Neuronal stem cell (in vitro differentiated cells): ENCODE measurements at places on chromosomes 1 and 21.
A peak's percentile ranks its signal among the peaks of the same experiment; 100 is the strongest.

DNA sequence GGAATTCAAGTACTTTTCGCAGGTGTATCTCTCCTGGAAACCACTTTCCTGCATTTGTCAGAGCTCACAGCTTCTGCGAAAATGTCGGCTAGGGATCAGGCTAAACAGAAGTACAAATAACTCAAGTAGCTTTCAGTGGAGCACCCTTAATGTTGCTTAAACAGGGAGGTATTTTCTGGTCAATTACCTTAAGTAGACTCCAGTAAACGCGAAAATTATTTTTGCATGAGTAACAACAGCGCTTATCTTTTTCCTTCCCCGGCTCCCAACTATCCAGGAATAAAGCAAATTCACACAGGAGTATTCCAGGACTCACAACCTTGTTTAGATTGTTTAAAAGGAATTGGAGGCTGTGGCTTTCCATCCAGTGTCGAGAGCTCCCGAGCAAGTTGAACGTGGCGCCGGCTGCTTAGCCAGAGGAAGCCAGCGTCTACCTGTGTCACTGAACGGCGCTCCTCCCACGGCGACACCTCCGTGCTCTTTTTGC lies 7.3 kb upstream of the SIM2 start:
- no peak overlapping the region for H3K27ac ChIP-seq
- no peaks in the 10 kb centered on the region for H3K4me1 ChIP-seq
- DNase-seq, result no peak
- peaks cover 39% of the 10 kb centered on the region for H3K27me3 ChIP-seq

GRCh38 chr1:119631433-119632102 lies 16.5 kb downstream of the ZNF697 start:
- no peaks in the 10 kb centered on the region for H3K4me1 ChIP-seq
- no peak for DNase-seq
- peak overlapping the region; percentile 36 for H3K4me3 ChIP-seq
- H3K36me3 ChIP-seq, result no peaks in the 10 kb centered on the region

DNA sequence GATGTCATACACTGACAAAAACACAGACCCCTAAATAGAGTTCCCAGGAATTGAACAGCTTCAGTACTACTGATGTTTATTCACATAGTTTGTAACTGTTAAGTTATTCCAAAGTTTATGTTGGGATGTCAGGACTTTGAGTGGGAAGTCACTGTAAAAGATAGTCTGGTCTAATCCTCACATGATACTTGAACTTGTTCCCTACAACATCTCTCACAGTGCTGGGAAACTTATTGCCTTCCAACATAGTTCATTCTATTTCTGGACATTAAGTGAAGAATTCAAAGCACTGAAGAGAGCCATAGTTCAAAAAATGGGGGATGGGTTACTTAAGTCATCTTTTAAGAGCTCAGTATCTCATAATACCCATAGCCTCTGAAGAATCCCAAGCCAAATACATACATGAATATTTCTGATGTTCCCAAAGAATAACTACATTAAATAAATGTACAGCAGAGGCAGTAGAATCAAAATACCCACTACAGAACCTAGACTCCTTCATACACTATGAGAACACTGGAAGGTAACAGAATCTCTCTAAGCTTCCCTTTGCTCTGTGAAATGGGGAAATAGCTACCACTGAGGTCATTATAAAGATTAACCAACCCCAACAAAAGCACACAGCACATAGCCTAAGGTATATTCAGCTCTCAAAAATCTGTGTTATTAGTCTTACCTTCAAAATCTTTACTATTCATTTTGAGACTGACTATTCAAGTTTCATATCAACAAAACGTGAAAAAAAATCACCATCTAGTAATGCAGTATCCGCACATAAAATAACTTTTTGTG lies 81.4 kb downstream of the ESRRG start:
- H3K27ac ChIP-seq, result no peak overlapping the region
- H3K4me3 ChIP-seq, result no peak overlapping the region
- H3K27me3 ChIP-seq, result no peaks in the 10 kb centered on the region
- H3K4me1 ChIP-seq, result no peaks in the 10 kb centered on the region
- DNase-seq, result no peak
- no peaks in the 10 kb centered on the region for H3K36me3 ChIP-seq

DNA sequence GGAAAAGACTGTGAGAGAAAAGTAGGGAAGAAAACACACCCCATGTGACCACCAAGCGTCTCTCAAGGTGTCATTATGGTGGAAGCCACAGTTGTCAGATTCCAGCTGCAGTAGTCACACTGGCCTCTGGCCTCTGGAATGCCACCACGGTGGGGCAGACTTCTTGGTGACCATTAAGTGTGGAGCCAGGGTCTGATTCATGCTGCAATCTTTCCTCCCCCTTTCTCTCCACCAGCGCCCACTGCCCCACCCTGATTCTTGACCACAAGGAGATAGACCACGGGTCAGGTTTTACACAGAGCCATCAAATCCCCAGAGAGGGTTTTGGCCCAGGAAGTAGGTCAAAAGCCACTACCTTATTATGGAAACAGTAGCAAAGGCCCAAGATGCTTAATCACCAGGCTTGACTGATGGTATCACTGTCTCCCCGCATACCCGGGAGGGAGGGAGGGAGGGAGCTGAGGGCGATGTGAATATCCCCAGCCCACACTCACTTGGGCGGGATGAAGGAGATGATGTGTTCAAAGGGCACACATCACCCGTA lies 52.7 kb upstream of the GRHL3 start:
- H3K36me3 ChIP-seq, result no peaks in the 10 kb centered on the region
- no peak overlapping the region for H3K4me3 ChIP-seq
- no peak for DNase-seq
- H3K27me3 ChIP-seq, result no peaks in the 10 kb centered on the region
- H3K27ac ChIP-seq, result no peak overlapping the region
- no peaks in the 10 kb centered on the region for H3K4me1 ChIP-seq

GRCh38 chr1:173329726-173330125 lies 122.6 kb upstream of the TNFSF4 start:
- H3K27me3 ChIP-seq, result no peaks in the 10 kb centered on the region
- no peaks in the 10 kb centered on the region for H3K4me1 ChIP-seq
- no peak for DNase-seq
- H3K36me3 ChIP-seq, result no peaks in the 10 kb centered on the region
- H3K4me3 ChIP-seq, result no peak overlapping the region
- no peak overlapping the region for H3K27ac ChIP-seq

GRCh38 chr1:81144240-81144825 lies 656.4 kb upstream of the ADGRL2 start:
- no peak overlapping the region for H3K27ac ChIP-seq
- H3K4me1 ChIP-seq, result peaks cover 6% of the 10 kb centered on the region
- no peak overlapping the region for H3K4me3 ChIP-seq
- DNase-seq, result peak; percentile 44

GRCh38 chr1:58813361-58813760 lies 29.5 kb upstream of the JUN start:
- peaks cover 4% of the 10 kb centered on the region for H3K4me1 ChIP-seq
- H3K27me3 ChIP-seq, result peaks cover 5% of the 10 kb centered on the region
- H3K36me3 ChIP-seq, result no peaks in the 10 kb centered on the region
- H3K27ac ChIP-seq, result no peak overlapping the region
- no peak overlapping the region for H3K4me3 ChIP-seq

GRCh38 chr1:16204634-16205333 lies 7.7 kb downstream of the ARHGEF19 start:
- no peak overlapping the region for H3K4me3 ChIP-seq
- peaks cover 10% of the 10 kb centered on the region for H3K4me1 ChIP-seq
- no peak for DNase-seq

DNA sequence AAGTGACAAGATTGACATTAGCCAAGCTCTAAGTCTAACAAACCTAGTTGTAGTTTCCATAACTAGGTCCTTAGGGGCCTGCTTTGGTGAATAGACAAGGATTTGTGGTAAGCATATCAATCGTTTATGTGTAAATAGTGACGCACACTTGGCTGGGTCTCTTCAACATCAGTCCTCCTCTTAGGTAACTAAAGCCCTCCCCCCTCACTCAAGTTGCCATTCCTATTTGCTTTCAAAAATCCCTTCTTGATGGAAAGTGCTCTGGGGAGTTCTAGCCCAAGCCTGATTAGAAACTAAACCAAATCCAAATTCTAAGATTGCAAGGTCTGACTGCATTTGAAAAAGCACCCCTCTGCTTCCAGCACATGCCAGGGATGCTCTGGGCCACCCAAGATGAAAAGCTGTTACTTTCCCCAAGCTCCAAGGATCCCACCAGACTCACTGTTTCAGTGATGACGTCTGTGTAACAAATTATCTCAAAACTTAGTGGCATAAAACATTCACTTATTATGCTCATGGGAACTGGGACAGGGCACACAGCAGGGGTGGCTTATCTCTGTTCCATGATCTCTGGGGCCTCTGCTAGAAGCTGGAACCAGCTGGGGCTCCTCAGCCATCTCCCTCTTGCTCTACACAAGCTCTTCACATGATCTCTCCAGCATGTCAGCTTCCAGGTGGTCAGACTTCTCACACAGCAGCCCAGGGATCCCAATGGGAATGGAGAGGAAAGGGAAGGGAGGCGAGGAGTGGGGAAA lies 74.1 kb downstream of the RRAGC start:
- H3K27ac ChIP-seq, result no peak overlapping the region
- H3K27me3 ChIP-seq, result peaks cover 55% of the 10 kb centered on the region
- H3K36me3 ChIP-seq, result no peaks in the 10 kb centered on the region
- H3K4me1 ChIP-seq, result peaks cover 16% of the 10 kb centered on the region

DNA sequence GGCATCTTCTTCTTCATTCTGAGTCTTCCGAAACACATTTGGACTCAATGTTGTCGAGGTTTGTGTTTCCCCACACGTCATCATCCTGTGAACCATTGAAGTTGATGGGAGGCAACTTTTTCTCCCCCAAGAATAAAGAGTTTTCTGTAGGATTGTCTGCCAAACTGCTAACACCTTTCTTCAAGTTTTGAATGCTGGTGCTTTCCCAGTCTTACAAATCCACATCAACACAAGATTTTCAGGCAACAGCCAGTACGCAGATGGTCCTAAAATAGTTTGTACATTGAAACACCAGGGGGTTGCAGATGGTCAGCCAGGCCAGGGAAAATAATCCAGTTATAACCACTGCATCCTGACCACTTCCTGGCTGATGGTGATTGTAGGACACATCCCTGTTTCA lies 187.9 kb downstream of the DISC1 start:
- no peak overlapping the region for H3K4me3 ChIP-seq
- H3K27me3 ChIP-seq, result no peaks in the 10 kb centered on the region
- no peak for DNase-seq
- H3K27ac ChIP-seq, result no peak overlapping the region
